ENCODE measurements at places on chromosomes 6 and 20.

GRCh38 chr6:90256698-90257485, 39.8 kb downstream of the BACH2 start:
- no peak for DNase-seq

DNA sequence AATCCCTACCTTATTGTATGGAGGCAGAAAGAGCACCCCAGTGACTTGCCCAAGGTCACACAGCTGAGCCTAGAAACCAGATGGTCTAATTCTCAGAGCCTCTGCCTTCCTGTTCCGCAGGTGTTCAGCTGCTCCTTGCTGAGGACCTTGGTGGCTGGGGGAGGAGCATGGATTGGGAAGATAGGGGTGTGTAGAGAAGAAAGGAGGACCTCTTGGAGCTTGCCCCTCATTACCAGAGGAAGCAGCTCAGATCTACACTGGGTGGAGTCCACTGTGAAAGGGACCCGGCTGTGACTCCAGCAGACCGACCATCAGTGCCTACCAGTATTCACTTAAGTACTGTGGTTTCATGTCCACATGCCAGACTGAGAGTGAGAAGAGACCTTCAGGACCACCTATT, 15.2 kb downstream of the FOXP4 start:
- no peak for DNase-seq

DNA sequence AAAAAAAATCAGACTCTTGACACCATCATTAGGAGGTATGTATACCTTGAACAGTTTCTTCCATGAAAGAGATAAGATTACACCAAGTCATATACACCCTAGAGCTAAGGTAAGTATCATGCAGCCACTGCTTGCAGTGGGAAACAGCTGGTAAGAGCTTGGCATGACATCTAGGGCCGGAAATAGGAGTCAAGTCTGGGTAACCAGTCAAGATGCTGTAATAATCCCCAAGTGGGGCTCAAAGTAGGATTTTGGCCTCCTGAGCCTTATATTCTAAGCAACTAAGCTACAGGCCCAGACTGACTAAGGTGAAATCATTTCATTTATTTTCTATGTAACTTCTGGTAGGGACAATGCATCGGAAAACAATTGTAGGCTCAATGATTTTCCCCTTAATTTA, 23.9 kb downstream of the TRERF1 start:
- DNase-seq: no peak

DNA sequence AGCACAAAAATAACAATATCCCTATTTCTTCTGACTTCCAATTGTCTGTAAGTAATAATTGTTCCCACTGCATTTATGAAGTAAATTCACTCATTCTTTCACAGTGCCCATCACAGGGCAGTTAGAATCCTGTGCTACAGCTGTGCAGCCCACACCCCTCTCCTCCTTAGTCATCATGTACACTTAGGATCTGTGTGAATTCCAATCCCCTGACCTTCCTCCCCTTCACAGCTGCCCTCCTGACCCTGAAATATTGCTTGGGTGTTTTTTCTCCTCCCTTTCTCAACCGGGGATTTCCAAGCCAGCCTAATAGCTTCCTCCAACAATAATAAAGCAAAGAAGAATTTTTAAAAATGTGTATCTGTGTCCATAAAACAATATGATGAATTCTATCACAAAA, 91.5 kb upstream of the BEND6 start:
- no peak for DNase-seq
